ENCODE measurements at places on chromosomes 2 and 18. TPM values are rescaled to one million over a fixed set of nuclear protein-coding genes. Genes with fewer than 3 reads are reported as not detected.
A peak's percentile ranks its signal among the peaks of the same experiment; 100 is the strongest.

ASNSD1 gene
- 27.0 TPM for total RNA-seq

BOLL gene
- 0.11 TPM for total RNA-seq

CDKL4 gene
- total RNA-seq, result not detected

MDH1B gene
- total RNA-seq, result 0.07 TPM

CIB4 gene
- not detected for total RNA-seq

CNGA3 gene
- not detected for total RNA-seq

UGT1A10 gene
- total RNA-seq, result not detected

GCA gene
- total RNA-seq, result 0.42 TPM

DNA sequence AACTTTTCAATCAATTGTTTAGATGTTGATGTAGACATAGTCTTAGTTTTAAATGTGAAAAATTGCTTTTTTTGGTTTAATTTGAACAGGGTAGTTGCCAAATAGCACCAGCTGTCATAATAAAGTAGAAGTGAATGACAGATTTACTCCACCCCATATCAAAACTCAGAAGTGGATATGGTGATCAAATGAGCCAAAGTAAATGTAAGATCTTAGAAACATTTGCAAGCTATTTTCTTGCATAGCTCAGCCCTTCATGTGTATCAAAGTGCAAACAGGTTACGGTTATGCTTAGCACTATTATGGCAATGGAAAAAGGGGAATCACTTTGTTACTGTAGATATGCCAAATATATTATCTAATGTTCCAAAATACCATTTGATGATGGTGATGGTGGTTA, 540.9 kb upstream of the NRP2 start:
- H3K4me1 ChIP-seq, result no peaks in the 10 kb centered on the region
- no peak overlapping the region for H3K27ac ChIP-seq
- no peaks in the 10 kb centered on the region for H3K27me3 ChIP-seq
- DNase-seq, result no peak
- H3K36me3 ChIP-seq, result no peaks in the 10 kb centered on the region

GRCh38 chr2:47218899-47219525, 63.9 kb upstream of the STPG4 start:
- no peak overlapping the region for H3K4me3 ChIP-seq
- no peak overlapping the region for H3K27ac ChIP-seq
- DNase-seq, result peak; percentile 46
- no peaks in the 10 kb centered on the region for H3K36me3 ChIP-seq

GRCh38 chr2:8058652-8059051, 623.2 kb upstream of the ID2 start:
- no peak overlapping the region for H3K27ac ChIP-seq
- DNase-seq, result no peak
- H3K4me3 ChIP-seq, result no peak overlapping the region

DNA sequence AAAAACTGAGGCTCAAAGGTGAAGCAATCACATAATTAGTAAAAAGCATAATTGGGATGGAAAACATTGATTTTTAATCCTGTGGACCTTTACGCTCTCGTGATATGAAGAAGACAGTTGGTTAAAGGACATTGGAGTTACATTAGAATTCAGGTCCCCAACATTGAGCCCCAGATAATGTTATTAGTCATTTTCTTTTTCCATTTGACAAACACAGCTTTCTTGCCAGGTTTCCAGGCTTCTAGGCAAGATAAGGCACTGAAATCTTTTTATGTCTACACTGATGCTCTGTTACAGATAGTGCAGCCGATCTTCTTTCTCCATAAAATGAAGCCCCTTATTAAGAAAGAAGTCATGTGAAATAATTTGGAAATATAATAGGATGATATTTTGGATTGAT, 38.5 kb downstream of the MYO3B start:
- H3K27me3 ChIP-seq, result no peaks in the 10 kb centered on the region
- no peaks in the 10 kb centered on the region for H3K4me1 ChIP-seq
- DNase-seq, result no peak
- no peaks in the 10 kb centered on the region for H3K36me3 ChIP-seq

- no peaks in the 10 kb centered on the region for H3K27me3 ChIP-seq
- no peak overlapping the region for H3K4me3 ChIP-seq
- no peaks in the 10 kb centered on the region for H3K4me1 ChIP-seq
- DNase-seq, result no peak
- H3K36me3 ChIP-seq, result peaks cover 17% of the 10 kb centered on the region
These were observed 25.9 kb downstream of the SIGLEC15 start for GRCh38 chr18:45851161-45851925.

GRCh38 chr2:138943470-138943869, 163.3 kb upstream of the NXPH2 start:
- no peaks in the 10 kb centered on the region for H3K36me3 ChIP-seq
- H3K4me3 ChIP-seq, result no peak overlapping the region
- no peak overlapping the region for H3K27ac ChIP-seq
- H3K27me3 ChIP-seq, result no peaks in the 10 kb centered on the region

- H3K4me1 ChIP-seq, result no peaks in the 10 kb centered on the region
- DNase-seq, result no peak
- H3K4me3 ChIP-seq, result no peak overlapping the region
- H3K27ac ChIP-seq, result no peak overlapping the region
These were observed 188.2 kb upstream of the ZNF804A start for GRCh38 chr2:184410160-184410559.

DNA sequence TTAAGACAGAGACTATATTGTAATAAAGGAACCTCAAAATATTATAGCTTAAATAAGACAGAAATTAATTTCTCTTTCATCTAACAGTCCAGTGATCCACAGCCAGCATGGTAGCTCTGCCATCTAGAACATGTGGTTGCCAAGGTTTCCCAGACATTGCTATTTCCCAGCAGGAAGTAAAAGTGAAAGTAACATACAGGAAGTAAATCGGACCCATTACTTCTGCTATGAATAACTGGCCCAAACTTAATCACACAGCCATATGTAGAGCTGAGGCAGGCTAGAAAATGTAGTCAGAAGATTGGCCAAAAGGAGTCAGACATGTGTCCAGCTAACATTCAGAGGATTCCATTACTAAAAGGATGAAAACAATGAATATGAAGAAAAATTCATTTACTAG, 71.0 kb downstream of the NOL4 start:
- no peak for DNase-seq
- no peak overlapping the region for H3K4me3 ChIP-seq
- no peaks in the 10 kb centered on the region for H3K4me1 ChIP-seq
- H3K36me3 ChIP-seq, result no peaks in the 10 kb centered on the region

DNA sequence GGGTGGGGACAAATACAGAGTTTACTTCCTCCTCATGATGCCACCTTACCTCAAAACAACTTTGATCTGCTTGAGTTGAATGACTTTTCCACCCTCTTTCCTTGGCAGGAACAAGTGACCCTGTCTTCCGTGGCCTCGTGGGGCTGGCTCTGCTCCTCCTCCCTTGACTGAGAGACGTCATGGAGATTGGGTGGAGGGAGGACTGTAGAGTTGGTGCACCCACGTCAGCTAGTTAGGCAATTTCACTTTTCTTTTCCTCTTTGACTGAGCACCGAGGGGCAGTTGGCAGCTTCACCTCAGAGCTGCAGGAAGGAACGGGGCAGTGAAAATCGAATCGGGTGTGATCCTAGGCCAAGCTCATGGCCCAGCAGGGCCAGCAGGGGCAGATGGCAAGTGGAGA, at the start of gene SP140:
Gene SP140 (plus strand): TSS at position 251 of the 400 bp plus-strand sequence. CDS start 109 bp downstream, at position 360.
- no peaks in the 10 kb centered on the region for H3K36me3 ChIP-seq
- H3K27ac ChIP-seq, result no peak within 1 kb of the TSS
- H3K4me3 ChIP-seq, result no peak within 1 kb of the TSS
- no peak for DNase-seq
- H3K27me3 ChIP-seq, result no peaks in the 10 kb centered on the region
- no peaks in the 10 kb centered on the region for H3K4me1 ChIP-seq

- peaks cover 4% of the 10 kb centered on the region for H3K27me3 ChIP-seq
- no peak overlapping the region for H3K27ac ChIP-seq
- DNase-seq, result no peak
- no peak overlapping the region for H3K4me3 ChIP-seq
These were observed 3.9 kb upstream of the TNS1 start for GRCh38 chr2:218006741-218007140.

DNA sequence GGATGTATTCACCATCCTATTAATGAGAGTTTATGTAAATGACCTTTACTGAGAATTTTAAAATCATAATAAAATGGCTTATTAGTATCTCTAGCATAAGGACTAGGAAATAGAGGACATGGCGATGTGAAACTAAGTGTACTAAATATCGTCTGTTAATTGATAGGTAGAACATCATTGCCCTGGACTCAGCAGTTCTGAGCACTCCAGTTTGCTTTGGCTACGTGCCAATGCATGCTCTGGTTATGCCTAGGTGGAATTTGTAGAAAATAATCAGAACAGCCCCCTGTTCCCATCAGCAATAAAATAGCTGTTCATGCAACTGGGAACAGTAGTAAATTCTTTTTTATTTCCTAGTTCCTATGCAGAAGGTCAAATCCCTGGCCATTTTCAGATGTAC, 247.8 kb downstream of the DOK6 start:
- H3K4me1 ChIP-seq, result no peaks in the 10 kb centered on the region
- no peak for DNase-seq
- no peak overlapping the region for H3K4me3 ChIP-seq
- no peaks in the 10 kb centered on the region for H3K27me3 ChIP-seq
- H3K36me3 ChIP-seq, result no peaks in the 10 kb centered on the region
- H3K27ac ChIP-seq, result no peak overlapping the region

GRCh38 chr2:219273937-219274336, 5.2 kb upstream of the DNAJB2 start:
- H3K4me3 ChIP-seq, result no peak overlapping the region
- DNase-seq, result no peak
- no peaks in the 10 kb centered on the region for H3K27me3 ChIP-seq
- no peaks in the 10 kb centered on the region for H3K36me3 ChIP-seq
- peaks cover 17% of the 10 kb centered on the region for H3K4me1 ChIP-seq
- no peak overlapping the region for H3K27ac ChIP-seq

DNA sequence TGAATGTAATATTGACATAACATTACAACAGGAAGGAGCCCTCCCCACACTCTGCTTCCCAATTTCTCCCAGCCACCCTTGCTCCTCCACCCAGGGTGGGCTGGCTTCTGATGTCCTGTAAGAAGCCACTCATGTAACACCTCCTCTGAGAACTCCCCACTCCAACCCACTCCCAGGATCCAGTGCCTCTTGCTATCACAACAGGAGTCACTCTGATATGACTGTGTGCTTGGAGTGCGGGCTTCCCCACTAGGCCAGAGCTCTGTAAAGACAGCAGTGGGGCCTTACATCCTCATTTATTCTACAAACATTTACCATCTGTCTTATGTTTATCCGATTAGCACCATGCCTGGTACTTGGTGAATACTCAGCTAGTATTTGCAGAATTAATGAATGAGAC, 65.1 kb downstream of the PTGR3 start:
- H3K27me3 ChIP-seq, result no peaks in the 10 kb centered on the region
- no peak for DNase-seq
- H3K27ac ChIP-seq, result no peak overlapping the region
- H3K4me1 ChIP-seq, result no peaks in the 10 kb centered on the region
- H3K36me3 ChIP-seq, result no peaks in the 10 kb centered on the region
- H3K4me3 ChIP-seq, result no peak overlapping the region

DNA sequence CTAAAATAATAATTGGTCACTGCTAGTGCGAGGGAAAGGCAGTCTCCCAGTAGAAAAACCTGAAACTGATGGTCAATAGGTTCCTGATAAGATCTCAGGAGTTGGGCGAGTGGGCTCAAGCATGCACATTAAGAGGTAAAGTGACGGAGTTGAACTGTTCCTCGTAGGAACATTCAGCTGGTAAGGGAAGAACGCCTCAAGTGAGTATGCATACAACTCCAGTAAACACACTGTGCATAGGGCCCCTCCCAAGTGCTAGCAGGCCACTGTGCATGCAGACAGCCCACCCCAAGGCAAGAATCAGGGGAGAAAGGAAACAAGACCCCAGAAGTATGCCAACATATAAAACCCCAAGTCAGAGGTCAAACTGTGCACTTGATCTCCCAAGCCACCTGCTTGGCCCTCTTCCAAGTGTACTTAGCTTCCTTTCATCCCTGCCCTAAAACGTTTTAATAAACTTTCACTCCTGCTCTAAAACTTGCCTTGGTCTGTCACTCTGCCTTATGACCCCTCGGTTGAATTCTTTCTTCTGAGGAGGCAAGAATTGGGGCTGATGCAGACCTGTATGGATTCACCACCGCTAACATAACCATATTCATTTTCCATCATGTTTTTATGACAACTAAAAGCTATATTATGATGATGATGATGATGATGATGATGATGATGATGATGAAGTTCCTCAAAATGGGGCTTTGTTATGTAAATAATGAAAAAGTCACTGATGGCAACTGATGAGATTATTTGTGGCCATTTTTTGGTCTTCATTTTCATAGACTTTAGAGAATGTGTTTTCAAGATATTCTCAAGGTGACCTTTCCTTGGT, 118.0 kb upstream of the RAB27B start:
- H3K4me1 ChIP-seq, result no peaks in the 10 kb centered on the region
- H3K36me3 ChIP-seq, result no peaks in the 10 kb centered on the region
- no peak for DNase-seq
- no peak overlapping the region for H3K27ac ChIP-seq
- no peak overlapping the region for H3K4me3 ChIP-seq
- H3K27me3 ChIP-seq, result no peaks in the 10 kb centered on the region

GRCh38 chr2:158598862-158599517, 142.2 kb downstream of the PKP4 start:
- H3K4me3 ChIP-seq, result no peak overlapping the region
- no peaks in the 10 kb centered on the region for H3K27me3 ChIP-seq
- no peaks in the 10 kb centered on the region for H3K4me1 ChIP-seq
- peaks cover 13% of the 10 kb centered on the region for H3K36me3 ChIP-seq
- no peak for DNase-seq

GRCh38 chr2:111897924-111898702, at the start of gene MERTK:
Gene MERTK, plus strand, starts transcription at chr2:111898607. Its CDS starts 129 bp downstream, at chr2:111898736.
- H3K4me3 ChIP-seq, result peak within 1 kb of the TSS; percentile 59
- no peaks in the 10 kb centered on the region for H3K36me3 ChIP-seq
- H3K27me3 ChIP-seq, result no peaks in the 10 kb centered on the region

GRCh38 chr2:47888581-47889280, 17.6 kb downstream of the FBXO11 start:
- peaks cover 7% of the 10 kb centered on the region for H3K4me1 ChIP-seq
- no peaks in the 10 kb centered on the region for H3K27me3 ChIP-seq
- no peak for DNase-seq
- H3K27ac ChIP-seq, result no peak overlapping the region

- H3K36me3 ChIP-seq, result no peaks in the 10 kb centered on the region
- no peak overlapping the region for H3K27ac ChIP-seq
- no peaks in the 10 kb centered on the region for H3K4me1 ChIP-seq
- H3K4me3 ChIP-seq, result no peak overlapping the region
- no peaks in the 10 kb centered on the region for H3K27me3 ChIP-seq
These were observed 980.8 kb downstream of the TSN start for GRCh38 chr2:122736279-122736678.

DNA sequence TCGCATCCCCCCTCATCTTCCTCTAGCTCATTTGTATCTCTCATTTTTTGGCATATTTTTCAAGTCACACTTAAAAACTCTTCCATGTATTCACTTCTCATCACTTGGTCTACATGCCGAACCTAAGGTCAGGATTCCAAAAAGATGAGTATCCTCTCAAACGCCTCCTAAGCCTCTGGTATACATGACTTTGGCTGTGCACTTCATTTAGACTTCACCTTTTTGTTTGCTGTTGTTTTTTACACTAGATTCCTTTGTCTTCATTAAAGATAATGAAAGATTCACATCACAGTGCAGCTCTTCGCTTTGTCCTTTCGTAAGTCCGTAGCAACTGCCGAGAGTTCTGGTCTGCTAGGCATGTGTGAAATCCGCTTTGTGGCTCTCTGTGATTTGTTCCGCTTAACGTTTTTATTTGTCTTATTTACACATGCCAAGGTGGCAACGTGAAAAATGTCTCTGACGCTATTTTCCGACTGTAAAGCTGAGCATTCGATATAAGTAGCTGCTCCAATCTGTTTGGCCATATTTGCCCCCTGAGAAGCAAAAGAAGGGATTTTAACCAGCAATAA, 17.7 kb downstream of the RND3 start:
- H3K4me3 ChIP-seq, result no peak overlapping the region
- no peaks in the 10 kb centered on the region for H3K36me3 ChIP-seq
- no peak overlapping the region for H3K27ac ChIP-seq
- no peak for DNase-seq
